Common myeloid progenitor, CD34-positive (primary cell): ENCODE measurements at places on chromosomes 1 and 21.

GRCh38 chr1:200381256-200381984, 28.4 kb downstream of the ZNF281 start:
- no peaks in the 10 kb centered on the region for H3K36me3 ChIP-seq
- H3K4me3 ChIP-seq, result no peak overlapping the region
- no peak overlapping the region for H3K27ac ChIP-seq
- no peaks in the 10 kb centered on the region for H3K4me1 ChIP-seq

DNA sequence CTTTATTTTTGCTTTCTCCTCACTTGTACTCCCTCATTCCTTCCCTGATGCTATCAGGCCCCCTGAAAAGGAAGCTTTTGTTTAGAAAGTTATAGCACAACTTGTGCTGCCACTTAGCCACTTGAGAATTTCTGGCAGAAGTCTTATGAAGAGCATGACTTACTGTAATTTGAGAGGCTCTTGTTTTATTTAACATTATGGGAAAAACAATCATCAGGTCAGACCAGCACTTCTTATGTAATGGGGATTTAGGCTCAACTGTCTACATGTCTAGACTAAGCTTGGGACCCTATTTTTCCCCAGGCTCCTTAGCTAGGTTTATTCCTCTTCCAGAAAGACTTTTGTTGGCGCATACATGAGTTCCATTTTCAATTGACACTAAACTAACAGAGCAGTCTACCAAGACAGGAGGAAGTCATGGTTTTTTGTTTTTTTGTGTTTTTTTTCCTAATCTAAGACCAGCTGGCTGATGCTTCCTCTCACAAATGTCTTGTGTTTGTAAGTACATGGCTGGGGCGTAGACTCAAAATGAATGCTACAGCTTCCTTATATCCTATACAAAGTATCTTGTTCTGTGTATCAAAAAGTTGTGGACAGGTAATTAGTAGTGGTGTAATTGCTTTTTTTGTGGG, 31.5 kb downstream of the TNFSF4 start:
- H3K36me3 ChIP-seq, result peaks cover 8% of the 10 kb centered on the region
- H3K27ac ChIP-seq, result no peak overlapping the region
- H3K27me3 ChIP-seq, result no peaks in the 10 kb centered on the region
- peak overlapping the region; percentile 49 for H3K4me3 ChIP-seq
- peaks cover 16% of the 10 kb centered on the region for H3K4me1 ChIP-seq

DNA sequence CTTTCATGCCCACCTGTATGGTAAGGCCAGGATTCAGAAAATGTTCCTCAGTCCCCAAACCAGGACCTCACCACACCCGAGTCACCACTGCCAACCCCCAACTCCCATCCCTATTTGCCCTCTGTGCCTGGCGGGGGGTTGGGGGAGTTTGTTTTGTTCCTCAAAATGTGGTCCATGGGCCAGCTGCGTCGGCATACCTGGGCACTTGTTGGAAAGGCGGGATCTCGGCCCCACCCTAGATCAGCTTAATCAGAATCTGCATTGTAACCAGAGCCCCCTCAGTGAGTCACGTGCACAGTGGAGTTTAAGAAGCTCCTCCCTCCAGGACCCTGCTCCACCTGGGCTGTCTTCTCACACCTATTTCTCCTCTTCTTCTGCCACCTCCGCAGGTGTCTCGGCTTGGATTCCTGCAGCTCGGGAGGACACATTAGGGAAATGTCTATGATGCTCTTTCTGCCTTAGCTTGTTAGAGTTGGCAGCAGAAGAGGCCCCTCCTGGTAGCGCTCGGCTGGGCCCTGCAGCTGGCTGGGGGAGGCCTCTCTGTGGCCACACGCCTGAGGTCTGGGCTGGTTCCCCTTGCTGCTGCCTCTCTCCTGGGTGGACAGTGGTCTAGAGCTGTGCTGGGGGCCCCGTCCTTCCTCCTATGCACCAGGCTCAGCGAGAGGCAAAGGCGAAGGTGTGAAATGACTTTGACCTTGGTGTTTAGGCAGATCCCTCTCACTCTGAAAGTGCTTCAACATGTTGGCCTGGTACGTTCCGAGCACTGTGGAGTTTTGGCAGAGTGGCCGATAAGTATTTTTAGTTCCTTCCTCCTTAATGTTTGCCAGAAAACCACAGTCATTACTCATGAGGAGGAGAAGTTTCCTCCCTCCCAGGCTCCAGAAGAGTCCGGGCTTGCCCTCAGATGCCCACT, 41.8 kb upstream of the CAMTA1 start:
- no peaks in the 10 kb centered on the region for H3K27me3 ChIP-seq
- H3K27ac ChIP-seq, result no peak overlapping the region
- H3K4me1 ChIP-seq, result peaks cover 21% of the 10 kb centered on the region
- H3K36me3 ChIP-seq, result no peaks in the 10 kb centered on the region

DNA sequence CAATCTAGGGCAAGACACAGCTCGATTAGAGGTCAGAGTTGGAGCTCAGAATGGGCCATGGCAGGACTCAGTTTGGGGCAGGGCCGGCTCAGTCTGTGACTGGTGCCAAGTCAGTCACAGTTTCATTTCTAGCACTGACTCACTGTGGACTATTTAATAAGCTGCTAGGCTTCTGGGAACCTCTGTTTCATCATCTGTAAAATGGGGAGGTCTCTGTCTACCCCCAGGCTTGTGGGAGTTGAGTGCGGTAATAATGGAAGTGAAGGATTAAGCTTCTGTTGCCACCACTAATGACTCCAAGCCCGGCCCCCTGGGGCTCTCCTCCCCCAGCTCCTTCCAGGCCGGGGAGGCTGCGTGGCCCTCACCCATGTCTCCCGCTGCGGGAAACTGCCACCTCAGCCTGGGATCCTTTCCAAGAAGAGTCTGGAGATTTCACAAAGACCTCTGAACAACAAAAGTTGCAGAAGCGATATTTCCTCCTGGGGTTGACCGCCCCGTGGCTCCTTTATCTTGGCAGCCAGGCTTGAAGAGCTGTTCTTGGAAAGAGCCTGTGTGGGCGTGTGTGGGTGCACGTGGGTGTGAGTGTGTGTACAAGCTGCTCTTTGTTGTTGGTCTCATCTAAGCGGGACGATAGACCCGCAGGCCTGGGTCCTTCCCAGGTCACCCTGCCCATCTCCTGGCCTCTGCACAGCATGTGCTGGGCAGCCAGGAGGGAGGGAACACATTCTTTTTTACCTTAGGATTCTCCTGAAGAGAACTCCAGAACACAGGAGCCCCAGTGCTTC, 29.1 kb downstream of the KNCN start:
- H3K27ac ChIP-seq, result no peak overlapping the region
- peaks cover 30% of the 10 kb centered on the region for H3K27me3 ChIP-seq
- H3K36me3 ChIP-seq, result no peaks in the 10 kb centered on the region
- H3K4me1 ChIP-seq, result peaks cover 13% of the 10 kb centered on the region

- no peaks in the 10 kb centered on the region for H3K27me3 ChIP-seq
- DNase-seq, result no peak
- H3K36me3 ChIP-seq, result peaks cover 37% of the 10 kb centered on the region
- no peak overlapping the region for H3K27ac ChIP-seq
- H3K4me1 ChIP-seq, result peaks cover 17% of the 10 kb centered on the region
Measured at GRCh38 chr1:226069811-226070489, 7.4 kb downstream of the H3-3A start.

- H3K4me3 ChIP-seq, result no peak overlapping the region
- no peak overlapping the region for H3K27ac ChIP-seq
- H3K36me3 ChIP-seq, result peaks cover 2% of the 10 kb centered on the region
- no peaks in the 10 kb centered on the region for H3K27me3 ChIP-seq
- peaks cover 7% of the 10 kb centered on the region for H3K4me1 ChIP-seq
Measured at GRCh38 chr1:181044449-181044966, 10.7 kb downstream of the MR1 start.

DNA sequence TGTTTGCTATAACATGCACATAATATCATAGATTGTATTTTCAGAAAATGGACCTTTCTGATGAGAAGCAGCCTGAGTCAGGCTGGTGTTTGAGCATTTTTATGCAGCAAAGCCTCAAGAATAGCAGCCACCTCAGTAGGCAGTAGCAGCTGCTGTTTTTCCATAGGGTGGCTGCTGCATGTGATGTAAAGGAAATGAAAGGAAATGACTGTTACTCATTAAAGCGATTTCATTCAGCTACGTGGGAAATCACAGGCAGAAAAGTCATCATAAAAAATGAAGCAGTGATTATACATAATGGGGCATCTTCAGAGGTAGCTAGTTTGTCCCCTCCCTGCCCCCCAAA, 110.4 kb downstream of the PATJ start:
- no peaks in the 10 kb centered on the region for H3K27me3 ChIP-seq
- DNase-seq, result peak; percentile 2
- H3K4me1 ChIP-seq, result no peaks in the 10 kb centered on the region
- no peaks in the 10 kb centered on the region for H3K36me3 ChIP-seq
- H3K4me3 ChIP-seq, result no peak overlapping the region

DNA sequence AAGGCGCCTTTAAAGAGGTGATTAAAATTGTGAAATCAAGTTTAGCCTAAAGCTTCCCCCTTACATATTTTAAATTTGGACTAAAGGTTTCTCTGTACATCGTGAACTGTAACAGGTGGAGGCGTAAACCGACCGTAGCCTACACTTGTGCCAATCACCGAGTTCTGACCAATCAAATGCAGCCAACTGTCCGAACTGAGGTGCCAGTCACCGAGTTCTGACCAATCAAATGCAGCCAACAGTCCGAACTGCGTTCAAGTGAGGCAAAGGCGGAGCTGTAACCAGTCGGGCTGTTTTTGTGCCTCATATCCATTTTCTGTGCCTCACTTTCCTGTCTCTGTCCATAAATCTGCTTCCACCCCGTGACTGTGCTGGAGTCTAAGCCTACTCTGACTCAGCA, 7.4 kb downstream of the TFF1 start:
- no peak for DNase-seq
- H3K4me1 ChIP-seq, result no peaks in the 10 kb centered on the region
- no peaks in the 10 kb centered on the region for H3K36me3 ChIP-seq
- no peak overlapping the region for H3K4me3 ChIP-seq
- H3K27ac ChIP-seq, result no peak overlapping the region

DNA sequence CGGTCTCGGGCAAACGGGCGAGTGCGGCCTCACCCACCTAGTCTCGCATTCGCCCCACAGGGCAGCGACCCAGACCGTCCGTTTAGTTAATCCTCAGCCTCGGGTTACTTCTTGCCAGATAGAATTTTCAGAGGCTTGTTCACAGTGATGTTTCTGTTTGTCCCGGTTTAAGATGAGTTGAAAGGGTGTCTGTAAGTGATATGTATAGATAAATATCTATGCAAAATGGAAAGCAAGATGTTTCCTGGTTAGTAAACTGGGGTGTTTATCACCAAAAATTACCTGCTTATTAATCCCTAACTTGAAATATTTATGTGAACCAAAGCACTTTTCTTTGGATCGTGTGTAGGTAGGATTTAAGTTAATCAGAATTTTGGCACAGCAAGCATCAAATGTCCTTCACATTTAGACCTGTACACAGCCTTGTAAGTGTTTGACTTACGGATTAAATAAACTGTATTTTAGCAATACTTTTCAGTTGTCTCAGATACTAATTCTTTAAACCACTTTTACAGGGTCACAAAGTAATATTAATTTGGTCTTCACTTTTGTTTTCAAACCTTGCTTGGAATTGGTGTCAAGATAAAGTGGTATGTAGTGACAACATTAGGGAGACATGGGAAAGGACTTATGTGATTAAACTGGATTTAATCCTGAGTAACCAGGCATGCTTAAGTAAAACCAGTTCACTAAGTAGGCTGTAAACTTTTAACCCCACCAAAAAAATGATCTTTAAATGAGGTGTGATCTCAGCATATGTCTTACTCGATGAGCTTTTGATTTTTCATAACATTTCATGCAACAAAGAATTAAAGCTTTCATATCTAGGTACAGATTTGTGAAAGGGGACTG, 914 bp downstream of the ZNF326 start:
- H3K27ac ChIP-seq, result peak overlapping the region; percentile 92
- H3K27me3 ChIP-seq, result no peaks in the 10 kb centered on the region
- H3K36me3 ChIP-seq, result peaks cover 7% of the 10 kb centered on the region
- H3K4me3 ChIP-seq, result peak overlapping the region; percentile 86

DNA sequence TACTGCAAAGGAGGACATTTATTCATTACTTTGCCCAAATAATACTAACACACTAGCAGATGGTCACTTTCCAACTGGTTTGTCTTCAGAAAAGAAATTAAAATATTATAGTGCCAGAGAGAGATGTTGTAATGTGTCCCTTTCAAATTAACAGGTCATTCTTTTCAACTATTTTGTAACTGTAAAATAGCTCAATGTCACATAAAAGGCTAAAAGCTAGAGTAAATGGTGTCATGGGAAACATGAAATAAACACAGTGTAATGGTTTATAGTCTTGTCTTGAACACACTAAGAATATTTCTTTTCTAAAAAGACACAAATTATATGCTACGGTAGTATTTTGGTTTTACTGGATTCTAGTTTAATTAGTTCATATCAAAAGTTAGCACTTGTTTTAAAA, 77.8 kb downstream of the ADGRL2 start:
- H3K27me3 ChIP-seq, result no peaks in the 10 kb centered on the region
- H3K4me1 ChIP-seq, result no peaks in the 10 kb centered on the region
- H3K4me3 ChIP-seq, result no peak overlapping the region
- no peak for DNase-seq
